D721Med (cell line): ENCODE measurements at places on chromosomes 6 and 20.

DNA sequence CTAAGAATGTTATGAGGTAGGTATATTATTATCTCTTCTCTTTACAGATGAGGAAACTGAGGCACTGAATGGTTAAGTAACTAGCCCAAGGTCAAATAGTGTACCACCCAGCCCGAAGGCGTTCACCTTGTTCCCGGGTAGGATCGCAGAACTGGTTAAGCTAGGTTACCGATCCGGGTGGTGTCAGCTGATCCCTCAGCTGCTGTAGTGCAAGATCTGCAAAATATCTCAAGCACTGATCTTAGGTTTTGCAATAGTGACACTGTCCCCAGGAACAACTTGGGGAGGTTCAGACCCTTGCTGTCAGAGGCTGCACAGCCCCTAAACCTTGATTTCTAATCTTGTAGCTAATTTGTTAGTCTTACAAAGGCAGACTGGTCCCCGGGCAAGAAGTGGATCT, 28.1 kb downstream of the SLC52A3 start:
- DNase-seq, result no peak

GRCh38 chr6:6942831-6943230, 164.9 kb upstream of the RREB1 start:
- DNase-seq, result no peak

DNA sequence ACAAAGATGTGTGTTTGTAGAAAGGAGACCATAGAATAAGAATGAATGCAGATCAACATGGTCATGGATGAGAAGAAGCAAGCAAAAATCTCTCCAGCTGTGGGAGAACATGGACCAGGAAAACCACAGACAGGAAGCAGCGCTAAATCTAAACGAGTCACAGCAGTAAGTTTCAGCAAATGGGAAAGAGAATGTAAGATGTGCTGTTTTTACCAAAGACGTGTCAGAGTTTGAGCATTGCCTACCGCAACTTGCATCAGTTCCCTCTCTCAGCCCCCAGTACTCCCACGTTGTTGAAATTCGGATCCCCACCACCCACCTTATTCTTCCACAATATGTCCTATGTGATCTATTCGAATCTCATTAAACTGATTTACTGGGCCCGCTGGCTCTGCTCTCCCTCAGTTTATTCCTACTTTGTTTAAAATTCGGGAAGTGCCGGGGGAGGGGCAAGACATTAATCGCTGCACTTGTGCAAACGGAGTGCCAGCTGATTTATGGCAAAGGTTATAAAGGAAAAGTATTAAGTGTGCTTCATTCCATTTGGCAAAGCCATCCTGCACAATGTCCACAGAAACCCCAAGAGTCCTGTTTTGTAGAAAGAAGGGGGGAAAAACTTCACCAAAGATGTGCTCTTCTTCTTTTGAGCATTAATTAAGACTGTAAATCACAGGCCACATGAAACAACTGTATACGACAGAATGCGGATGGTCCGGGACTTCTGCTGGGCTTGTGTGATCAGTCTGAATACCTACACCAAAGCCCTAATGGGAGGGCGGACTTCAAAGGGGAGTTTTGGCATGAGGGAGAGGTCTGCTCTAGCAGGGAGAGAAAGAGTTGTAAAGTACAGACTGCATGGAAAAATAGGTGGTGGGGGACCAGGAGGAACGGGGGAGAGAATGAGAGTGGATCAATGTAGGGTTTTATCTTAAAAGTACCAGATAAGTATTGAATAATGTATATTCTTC, 59.1 kb upstream of the PRDM1 start:
- DNase-seq, result no peak

DNA sequence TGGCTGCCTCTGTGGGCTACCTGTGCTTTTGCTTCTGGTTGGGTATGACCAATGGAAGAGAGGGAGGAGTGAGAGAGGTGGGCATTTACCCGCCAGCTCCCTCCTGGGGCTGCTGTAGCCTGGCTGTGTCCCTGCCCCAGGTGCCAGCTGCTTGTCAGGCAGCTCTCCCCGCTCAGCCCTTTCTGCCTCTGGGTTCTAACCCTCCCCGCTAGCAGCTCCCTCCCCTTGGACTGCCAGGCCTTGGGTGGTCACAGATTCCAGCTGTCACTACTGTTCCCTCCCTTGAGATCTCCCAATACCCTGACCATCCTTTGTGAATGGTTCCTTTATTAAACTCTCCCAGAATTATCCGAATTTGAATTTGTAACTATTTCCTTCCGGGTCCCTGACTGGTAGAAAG, 95.5 kb upstream of the RNF24 start:
- no peak for DNase-seq

DNA sequence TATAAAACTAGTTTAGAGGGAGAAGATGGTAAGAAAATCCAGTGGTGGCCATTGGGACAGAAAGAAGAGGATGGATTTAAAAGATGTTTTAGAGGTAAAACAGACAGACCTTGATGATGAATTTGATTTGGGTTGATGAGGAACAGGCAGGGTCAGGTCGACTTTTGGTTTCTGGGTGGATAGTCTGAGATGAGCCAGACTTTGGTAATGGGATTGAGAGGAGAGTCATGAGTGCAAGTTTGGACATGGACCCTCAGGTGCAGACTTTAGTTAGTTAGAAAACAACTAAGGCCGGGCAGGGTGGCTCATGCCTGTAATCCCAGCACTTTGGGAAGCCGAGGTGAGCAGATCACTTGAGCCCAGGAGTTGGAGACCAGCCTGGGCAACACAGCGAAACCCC, 257.9 kb downstream of the MAFB start:
- DNase-seq, result no peak

DNA sequence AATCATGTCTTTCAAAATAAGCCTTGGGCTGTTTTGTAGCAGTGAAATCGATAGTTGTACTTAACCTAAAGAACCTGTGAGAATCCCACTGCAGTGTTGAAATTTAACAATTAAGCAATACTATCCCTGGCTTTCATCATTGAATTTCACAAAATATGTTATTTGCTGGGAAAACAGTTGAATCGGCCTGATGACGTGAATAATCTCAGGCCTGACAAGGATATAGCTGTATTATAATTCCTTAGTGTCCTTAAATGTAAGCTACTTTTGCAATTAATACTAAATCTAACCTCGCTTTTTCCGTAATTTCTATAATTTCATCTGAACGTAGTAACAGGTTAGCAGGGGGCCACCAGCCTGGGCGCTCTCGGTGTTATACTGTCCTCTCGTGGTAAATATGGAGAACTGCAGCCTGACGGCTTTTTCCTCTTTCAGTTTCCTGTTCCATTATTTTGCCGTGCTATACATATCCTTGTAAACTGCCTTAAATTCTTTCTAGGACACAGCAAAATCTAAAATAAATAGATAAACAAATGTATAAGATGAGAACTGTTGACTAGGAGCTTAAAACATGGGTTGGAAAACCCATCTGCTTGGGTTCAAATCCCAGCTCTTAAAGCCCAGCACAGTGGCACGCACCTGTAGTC, 24.0 kb downstream of the MTFR2 start:
- no peak for DNase-seq

DNA sequence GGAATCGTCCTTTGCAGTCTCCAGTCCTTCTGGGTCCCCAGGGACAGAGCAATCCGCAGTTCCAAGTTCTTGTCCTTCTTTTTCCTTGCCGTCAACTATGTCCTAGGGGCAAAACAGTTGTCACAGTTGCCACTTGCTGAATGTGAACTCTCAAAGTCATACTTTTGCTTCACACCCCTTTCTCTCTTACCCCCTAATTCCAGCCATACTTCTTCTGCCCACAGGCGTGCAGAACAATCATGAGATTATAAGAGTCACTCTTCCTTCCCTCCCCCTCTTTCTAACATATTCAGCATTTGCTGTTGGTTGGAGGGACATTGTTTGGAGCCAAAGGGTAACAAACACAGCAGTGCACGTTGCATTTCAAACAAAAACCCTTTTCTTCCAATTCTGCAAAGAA, 74.4 kb downstream of the BCAS1 start:
- no peak for DNase-seq

DNA sequence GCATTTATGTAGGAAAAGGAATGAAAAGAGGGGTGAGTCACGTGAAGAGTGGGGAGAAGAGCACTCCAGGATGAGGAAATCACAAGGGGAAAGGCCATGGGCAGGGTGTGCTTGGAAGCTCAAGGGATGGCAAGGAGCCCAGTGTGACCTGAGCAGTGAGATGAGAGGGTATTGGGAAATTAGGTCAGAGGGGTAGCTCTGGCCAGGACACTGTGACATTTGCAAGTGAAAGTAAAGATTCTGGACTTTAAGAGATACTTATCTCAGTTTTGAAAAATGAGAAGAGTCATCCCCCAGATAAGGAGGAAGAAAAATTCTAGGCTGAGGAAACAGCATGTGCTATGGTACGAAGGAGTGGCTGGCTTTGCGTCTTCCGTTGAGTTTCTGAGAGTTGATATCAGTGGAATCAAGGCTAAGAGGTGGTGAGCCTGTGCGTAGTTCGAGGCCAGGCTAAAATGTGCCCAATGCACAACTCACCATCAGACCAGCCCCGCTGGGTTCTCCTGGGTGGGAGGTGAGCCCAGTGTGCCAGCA, 79.9 kb downstream of the GCLC start:
- DNase-seq, result no peak

GRCh38 chr20:44208770-44209169, 1.8 kb downstream of the OSER1 start:
- DNase-seq, result no peak

GRCh38 chr20:35776513-35777101, 4.8 kb downstream of the PHF20 start:
- no peak for DNase-seq

- no peak for DNase-seq
Observed at GRCh38 chr6:111499269-111499793, 16.3 kb upstream of the REV3L start.
